Stimulated activated CD8-positive, alpha-beta memory T cell treated with anti-CD3 and anti-CD28 coated beads, Interleukin-4, amount 100 ng/mL, for 1 hour (primary cell): ENCODE measurements at places on chromosomes 5 and 9.

DNA sequence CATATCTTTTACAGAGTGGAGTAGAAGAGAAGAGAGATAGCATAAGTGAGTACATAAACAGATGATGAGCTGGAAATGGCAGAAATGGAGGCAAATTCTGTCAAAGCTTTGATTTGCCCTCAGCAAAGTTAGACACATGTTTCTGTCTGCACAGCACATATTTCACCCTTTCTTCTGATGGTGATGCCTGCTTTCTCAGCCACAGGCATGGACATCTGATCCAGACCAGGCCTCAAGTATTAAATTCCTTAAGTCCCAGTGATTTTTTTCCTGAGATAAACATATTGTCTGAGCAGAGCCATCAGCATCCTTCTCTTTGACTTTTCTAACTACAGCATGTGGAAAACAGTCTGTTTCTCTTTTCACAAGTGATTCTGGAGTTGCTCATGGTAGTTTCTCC is 409.8 kb downstream of the MAN2A1 start:
- DNase-seq: no peak

GRCh38 chr5:98777295-98777694 is 3.8 kb downstream of the RGMB start:
- DNase-seq: no peak

- DNase-seq: no peak
Measured at GRCh38 chr9:99544526-99544925, 277.2 kb upstream of the NR4A3 start.

- DNase-seq: no peak
Measured at GRCh38 chr5:61429906-61430305, 97.8 kb downstream of the ZSWIM6 start.

DNA sequence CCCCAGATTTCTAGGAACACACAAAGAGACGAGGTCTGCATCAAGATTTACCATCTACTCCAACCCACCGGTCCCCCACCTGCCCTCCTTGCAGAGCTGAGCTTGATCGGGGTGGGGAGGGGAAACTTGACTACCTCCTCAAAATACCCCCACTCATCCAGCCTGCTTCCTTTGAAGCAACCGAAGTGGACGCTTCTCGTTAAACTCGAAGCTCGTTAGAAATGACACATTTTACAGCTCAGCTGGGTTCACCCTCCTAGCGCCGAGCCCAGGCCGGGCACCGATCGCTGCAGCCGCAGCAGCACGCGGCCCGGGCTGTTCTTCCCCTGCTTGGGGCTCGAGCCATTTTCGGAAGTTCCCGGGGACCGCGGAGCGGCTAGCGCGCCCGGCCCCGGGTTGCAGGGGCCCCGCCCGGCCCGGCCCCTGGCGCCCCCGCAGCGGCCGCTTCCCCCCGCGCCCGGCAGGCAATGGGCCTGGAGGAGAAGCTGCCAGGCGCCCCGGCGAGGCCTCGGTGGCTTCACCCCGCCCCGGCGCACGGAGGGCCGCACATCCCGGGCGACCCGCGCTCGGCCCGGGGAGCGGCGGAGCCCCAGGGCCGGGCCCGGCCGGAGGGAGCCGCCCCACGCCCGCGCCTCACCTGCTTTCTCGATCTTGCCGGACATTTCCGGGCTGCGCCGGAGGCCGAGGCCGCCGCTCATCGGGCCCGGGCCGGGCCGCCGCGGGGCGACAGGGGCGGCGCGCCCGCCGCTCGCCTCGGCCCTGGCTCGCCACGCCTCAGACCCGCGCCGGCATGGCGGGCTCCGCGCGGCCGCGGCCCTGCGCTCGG is 530 bp downstream of the RAPGEF1 start:
- no peak for DNase-seq

- no peak for DNase-seq
Measured at GRCh38 chr9:136952321-136952850, 313 bp downstream of the LCN12 start.
